ENCODE measurements at places on chromosomes 7 and 10.

DNA sequence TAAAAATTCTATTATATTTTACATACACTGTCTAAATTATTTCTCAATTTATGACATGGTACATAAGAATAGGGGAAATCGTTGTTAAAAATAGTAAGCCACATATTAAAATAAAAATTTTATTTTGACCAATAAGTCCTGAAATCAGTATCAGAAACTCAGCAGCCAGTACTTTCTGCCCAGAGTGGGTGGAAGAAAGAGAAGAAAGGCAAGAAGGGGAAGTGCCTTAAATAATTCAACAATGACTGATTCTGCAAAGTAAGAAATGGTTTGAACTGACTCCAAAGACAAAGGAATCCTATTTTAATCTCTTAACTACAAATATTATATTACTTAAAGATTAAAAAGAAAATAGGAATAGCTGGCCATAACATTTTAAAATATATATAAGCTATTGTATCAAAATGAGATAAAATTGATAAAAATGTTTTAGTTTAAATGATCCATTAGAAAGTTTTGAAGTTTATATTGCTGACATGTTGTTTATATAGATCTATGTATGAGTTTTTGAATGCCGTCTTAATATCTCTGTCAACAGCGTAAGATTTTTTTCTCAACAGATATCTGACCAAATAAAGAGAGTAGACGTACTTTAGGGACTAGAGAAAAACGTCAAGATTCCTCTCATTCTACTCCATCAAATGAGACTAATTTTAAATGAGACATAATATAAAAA, 30.2 kb upstream of the NRCAM start:
- no peak for DNase-seq

- DNase-seq, result no peak
Measured at GRCh38 chr10:81179324-81179723, 641.6 kb downstream of the SH2D4B start.

- DNase-seq, result no peak
Measured at GRCh38 chr10:34589275-34589674, 225.8 kb downstream of the PARD3 start.

- DNase-seq, result no peak
Measured at GRCh38 chr10:27944005-27944404, 54.9 kb downstream of the ODAD2 start.

GRCh38 chr7:25391961-25392587, 163.8 kb upstream of the NPVF start:
- DNase-seq, result no peak

GRCh38 chr7:138970952-138971351, 10.2 kb downstream of the KIAA1549 start:
- DNase-seq, result no peak

- DNase-seq, result no peak
Measured at GRCh38 chr7:151395036-151395367, 14.8 kb downstream of the WDR86 start.

DNA sequence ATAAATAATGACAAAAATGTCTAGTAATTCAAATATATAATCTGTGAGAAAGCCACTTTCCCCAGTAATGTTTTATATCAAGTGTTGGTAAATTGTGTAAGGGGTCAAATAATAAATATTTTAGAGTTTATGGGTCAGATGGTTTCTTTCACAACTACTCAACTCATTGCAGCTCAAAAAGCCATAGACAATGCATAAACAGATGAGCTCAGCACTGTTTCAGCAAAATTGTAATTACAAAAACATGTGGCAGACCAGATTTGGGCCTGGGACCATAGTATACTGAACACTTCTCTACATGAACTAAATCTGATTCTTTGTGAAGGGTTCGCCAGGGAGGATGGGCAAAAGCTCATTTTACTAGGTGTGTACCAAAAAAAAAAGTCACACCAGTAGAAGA, 460.8 kb downstream of the NRG3 start:
- no peak for DNase-seq

- DNase-seq, result no peak
Measured at GRCh38 chr10:63760034-63760707, 239.0 kb downstream of the REEP3 start.

- DNase-seq, result no peak
Measured at GRCh38 chr10:121556455-121556854, 41.8 kb downstream of the FGFR2 start.

DNA sequence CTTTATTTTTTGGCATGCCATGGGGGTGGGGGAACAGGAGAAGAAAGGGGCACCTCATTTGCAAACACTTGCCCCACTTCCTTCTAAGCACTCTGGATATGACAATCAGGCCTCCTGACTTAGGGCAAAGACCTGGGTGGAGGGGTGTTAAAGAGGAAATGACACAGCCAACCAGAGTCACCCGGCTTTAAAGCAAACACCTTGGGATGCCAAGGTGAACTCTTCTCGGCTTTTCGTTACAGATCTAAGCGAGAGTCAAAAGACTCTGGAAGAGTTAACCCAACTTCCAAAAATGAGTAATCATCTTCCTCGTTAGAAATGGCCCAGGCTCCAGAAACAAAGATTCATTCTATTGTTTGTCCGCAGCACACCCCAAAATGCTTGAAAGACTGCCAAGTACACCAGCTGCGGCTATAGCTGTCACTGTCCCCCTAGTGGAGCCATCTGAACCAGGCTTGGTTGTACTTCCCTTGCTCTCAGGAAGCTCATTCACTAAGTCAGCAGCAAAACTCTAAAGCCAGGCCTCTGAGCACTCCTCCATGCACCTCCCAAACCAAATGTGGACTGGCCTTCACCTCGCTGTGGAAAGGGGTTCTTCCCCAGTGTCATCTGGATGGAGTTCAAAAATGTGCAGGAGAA, 24.8 kb downstream of the FAM53B start:
- no peak for DNase-seq

GRCh38 chr10:37713642-37714041, 143.8 kb downstream of the ZNF248 start:
- DNase-seq, result no peak

DNA sequence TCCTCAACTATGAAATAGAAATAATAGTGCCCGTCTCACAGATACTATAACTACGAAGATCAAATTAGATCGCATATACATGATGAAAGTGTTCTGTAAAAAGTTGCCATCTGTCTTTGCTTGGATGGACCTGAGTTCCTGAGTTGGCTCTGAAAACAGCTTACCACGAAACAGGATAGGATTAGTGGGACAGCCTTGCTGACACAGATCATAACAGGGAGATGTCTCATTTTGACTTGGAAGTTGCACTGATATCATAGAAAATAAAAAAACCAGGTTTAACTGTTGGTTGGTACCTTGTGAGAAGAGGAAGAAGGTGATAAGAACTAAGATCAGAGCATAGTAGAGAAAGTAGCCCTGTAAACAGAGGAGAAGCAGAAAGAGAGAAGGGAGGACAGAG, 79.3 kb upstream of the AGBL3 start:
- no peak for DNase-seq

DNA sequence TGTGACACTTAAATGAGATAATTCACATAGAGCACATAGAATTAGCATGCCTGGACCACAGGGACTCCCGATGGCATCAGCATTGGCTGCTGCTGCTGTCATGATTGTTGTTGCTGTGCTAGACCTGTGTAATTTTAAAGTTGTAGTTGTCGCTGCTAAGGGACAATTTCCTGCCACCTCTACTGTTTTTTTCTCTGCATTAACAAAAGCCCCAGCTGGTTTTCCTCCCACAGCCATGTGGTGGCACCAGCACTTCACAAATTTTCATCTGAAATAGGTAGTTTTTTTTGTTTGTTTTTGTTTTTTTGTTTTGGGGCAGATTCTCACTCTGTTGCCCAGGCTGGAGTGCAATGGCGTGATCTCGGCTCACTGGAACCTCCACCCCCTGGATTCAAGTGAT, 25.4 kb upstream of the PRXL2A start:
- DNase-seq, result no peak

DNA sequence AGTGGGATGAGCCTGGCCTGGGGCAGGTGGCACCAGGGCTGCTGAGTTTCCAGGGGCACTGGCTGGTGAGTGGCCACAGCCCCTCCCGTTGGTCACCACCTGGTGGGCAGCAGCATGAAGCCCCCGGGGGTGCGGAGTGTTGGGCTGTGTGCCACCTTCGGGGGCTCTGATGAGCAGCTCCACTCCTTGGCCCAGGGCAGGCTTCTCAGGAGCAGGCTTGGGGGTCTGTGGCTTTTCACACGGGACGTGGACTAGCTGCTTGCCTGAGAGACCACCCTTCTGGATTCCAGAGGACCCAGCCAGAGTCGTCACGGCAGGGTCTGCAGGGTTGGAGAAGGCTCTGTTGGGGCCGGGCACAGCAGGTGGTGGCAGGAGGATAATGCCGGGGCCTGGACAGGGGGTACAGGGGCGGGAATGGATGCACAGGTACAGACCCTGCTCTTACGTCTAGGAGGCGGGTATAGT, 193.1 kb downstream of the ADARB2 start:
- DNase-seq, result no peak

- no peak for DNase-seq
Measured at GRCh38 chr10:26430641-26431163, 7.4 kb upstream of the APBB1IP start.

DNA sequence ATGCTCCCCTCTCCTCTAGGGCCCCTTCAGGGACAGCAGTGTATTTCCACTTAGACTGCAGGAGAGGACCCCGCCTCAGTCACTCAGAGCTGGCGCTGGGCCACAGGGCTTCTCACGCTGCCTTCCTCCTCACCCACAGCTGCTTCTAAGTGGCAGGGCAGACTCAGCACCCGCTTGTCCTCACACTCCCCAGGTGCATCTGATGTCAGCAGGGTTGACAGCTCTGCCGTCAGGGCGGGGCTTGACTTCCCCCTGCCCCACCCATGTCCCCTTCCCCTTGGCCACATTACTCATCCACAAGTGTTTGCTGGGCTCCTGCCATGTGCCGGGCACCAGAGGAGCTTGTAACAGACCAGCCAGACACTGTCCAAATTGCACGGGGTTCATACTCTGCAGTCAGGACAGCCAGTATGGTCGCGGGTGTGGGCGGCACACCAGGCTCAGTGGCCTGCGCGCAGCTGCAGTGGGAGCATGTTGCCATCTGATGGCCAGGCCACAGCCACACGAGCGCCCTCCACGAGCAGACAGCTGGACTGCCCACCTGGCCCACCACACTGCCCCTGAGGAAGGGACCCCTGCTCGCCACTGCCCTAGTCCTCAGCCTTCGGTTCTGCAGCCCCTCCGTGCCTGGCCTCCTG, 29.3 kb upstream of the TTYH3 start:
- peak; percentile 27 for DNase-seq

- DNase-seq, result no peak
Measured at GRCh38 chr7:2244404-2244995, 2.5 kb downstream of the NUDT1 start.

GRCh38 chr7:142300689-142301088, 42.8 kb upstream of the PRSS58 start:
- DNase-seq, result no peak

- DNase-seq, result no peak
Measured at GRCh38 chr10:132010483-132010882, 28.8 kb upstream of the BNIP3 start.

DNA sequence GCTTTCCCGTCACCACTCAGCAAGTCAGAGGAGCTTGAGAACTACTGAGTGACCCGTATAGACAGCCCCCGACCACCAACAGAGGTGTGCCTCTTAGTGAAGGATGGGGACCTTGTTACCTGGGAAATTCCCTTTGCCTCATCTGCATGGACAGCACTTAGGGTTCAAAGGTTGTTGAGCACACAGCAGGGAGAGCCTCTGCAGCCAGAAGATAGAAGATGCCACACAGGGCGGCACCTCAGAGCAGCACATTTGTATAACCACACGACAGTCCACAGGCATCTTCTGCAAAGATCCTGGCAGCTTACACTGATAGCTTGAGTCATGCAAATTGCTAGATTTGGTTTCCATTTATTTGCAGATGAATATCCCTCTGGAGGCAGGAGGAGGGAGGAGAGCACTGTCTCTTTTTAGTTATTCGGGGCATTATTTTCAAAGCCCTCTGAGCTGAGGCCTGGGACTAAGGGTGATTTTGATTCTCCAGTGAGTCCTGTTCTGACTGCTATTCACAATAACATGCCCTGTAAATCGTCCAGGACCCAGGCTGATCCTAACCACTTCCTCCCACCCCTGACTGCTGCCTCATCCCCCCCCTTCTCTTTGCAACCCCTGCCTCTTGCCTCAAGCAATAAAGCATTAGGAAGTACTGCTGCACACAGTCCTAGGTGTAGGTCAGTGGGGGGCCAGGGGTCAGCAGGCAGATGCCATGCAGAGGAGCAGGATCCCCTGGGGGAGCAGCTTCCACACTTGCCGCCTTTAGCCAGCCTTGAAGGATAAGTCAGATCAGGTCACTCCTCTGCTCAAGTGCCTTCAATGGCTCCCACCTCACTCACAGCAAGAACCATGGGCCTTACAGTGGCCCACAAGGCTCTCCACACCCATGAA, 24.6 kb upstream of the INMT start:
- DNase-seq, result no peak

DNA sequence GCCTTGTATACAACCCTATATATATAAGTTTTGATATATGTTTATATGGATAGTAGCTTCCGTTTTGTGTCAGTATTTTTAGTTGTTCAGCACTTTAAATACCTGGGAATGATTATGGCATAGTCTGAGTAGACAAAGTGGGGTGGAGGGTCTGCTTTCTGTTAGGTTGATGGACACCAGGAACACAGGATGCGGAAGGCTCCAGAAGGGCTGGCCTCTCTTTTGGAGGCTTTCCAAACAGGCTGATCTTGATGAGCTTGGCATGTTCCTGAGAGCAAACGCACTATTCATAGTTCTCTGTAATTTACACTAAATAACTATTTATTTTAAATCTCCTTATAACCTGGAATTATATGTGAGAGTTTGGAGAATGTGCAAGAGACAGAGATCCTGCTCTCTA, 12.7 kb downstream of the AKR1E2 start:
- DNase-seq, result no peak

- no peak for DNase-seq
Measured at GRCh38 chr10:6195846-6196245, 6.9 kb upstream of the PFKFB3 start.

GRCh38 chr7:107474104-107474521, 4.3 kb downstream of the GPR22 start:
- no peak for DNase-seq

- DNase-seq, result no peak
Measured at GRCh38 chr10:14952851-14953423, 959 bp downstream of the DCLRE1C start.

- DNase-seq, result no peak
Measured at GRCh38 chr10:103184615-103185014, 8.5 kb downstream of the NT5C2 start.

DNA sequence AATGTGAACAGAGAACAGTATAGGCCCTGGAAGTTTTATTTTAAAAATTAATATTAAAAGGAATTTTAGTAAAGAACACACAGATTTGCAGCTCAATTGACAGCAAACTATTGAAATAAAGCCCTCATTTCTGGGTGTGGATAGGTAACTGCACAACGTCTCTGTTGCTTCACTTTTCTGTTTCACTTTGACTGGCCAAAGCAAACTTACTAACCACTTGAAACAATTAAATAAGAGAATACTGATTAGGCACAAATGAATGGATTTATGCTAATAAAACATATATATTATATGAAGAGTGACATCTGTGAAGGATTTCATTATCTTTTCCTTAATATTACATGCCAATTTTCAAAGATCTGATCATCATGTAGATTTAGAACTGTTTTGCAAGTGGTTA, 11.9 kb downstream of the ZNF804B start:
- no peak for DNase-seq

Measured in NCI-H187 (cell line).